Endothelial cell of umbilical vein (primary cell): ENCODE measurements at places on chromosomes 2 and 18.

- no peak for DNase-seq
Observed at GRCh38 chr2:102437122-102437521, 14.2 kb downstream of the IL18RAP start.

- DNase-seq: peak; percentile 67
Observed at GRCh38 chr2:162382278-162382677, 38.3 kb downstream of the GCA start.

GRCh38 chr2:10434886-10435819, 13.0 kb downstream of the ODC1 start:
- DNase-seq: peak; percentile 74

- no peak for DNase-seq
Observed at GRCh38 chr2:5495586-5495985, 196.6 kb upstream of the SOX11 start.

DNA sequence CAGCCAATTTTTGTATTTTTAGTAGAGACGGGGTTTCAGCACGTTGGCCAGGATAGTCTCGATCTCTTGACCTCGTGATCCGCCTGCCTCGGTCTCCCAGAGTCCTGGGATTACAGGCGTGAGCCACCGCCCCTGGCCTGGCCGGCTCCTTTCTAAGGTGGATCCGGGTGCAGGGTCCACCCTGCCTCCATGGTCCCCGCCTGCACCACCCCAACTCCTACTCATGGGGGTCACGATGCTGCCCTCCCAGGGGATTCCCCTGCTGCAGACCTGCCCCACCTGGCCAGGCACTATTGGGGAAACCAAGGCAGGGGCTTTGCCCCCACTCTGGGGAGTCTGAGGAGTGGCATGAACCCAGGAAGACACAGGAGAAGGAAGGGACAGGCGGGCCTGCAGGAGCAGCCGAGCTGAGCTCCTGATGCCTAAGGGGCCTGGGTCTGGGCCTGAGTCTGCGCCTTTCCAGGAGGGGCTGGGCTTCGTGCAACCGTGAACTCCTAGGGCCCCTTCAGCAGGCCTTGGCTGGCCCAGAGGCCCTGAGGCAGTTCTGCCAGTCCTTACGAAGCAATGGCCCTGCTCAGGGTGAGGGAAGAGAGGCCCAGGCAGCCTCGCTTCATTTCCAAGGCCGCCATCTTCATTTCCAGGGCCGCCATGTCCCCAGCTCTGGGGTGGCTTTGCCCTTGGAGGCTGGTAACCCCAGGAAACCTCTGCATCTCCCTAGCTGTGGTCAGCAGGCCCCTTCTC, 67.2 kb upstream of the SMAD7 start:
- DNase-seq: no peak

DNA sequence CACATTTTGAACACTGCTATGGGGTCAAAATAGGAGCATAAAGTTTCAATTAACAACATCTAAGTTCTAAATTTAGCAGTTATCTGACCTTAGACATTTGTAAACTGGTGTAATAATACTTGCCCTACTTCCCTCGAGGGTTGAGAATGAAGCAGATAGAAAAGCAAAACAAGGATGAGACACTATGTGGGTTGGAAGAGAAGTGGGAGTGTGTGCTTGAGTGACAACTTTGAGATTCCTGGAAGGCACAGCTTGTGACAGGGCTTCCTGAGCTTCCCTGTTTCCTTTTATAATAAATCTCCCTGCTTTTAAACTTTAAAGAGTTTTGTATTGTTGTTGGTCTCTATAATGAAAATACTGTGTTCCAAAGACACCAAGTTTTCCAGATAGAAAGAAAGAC, 128.6 kb upstream of the CHST9 start:
- no peak for DNase-seq

GRCh38 chr2:171723716-171724683, 36.7 kb downstream of the DYNC1I2 start:
- DNase-seq: peak; percentile 17

DNA sequence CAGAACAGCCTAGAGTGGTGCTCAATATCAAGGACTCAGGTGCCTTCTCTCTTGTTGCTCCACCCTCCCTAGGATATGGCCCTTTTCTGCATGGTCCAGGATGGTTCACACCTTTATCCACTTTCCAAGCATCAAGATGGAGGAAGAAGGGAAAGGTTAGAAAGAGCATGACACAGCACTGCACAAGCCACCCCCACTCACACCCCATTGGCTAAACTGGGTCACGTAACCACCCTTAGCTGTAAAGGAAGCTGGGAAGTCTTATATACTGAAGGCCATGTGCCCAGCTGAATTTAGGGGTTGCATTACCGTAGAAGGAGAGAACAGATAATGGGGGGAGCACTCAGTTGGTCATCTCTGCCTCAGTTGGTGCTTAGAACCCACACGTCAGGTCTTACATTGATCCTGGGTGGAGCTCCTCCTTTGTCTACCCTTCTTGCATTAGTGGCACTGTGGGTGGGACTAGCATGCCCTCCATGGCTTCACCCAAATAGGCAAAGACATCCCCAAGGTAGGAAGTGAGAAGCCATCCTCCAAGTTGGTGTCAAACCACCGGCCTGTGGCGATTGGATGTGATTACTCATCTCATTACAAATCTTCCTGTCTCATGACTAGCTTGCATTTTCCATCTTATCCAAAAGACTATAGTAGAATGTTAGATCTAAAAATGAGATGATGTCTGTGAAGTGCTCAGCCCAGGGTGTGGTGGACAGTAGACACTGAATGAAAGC, 248.5 kb downstream of the HAUS1 start:
- DNase-seq: no peak

- no peak for DNase-seq
Observed at GRCh38 chr2:28419443-28420270, 27.0 kb downstream of the FOSL2 start.
